ENCODE measurements at places on chromosomes 1 and 21. TPM values are rescaled to one million over a fixed set of nuclear protein-coding genes. Genes with fewer than 3 reads are reported as not detected.

The MR1 gene
- total RNA-seq = 18.9 TPM

The HTR1D gene
- total RNA-seq = 0.18 TPM

The PPP2R5A gene
- 62.9 TPM for total RNA-seq

The RCSD1 gene
- 29.4 TPM for total RNA-seq

The PTAFR gene
- 9.3 TPM for total RNA-seq

GRCh38 chr1:228647523-228648444 is 87.5 kb upstream of the RHOU start:
- peak; percentile 71 for DNase-seq

- no peak for DNase-seq
Measured at GRCh38 chr1:172477741-172478140, 33.9 kb upstream of the PIGC start.

DNA sequence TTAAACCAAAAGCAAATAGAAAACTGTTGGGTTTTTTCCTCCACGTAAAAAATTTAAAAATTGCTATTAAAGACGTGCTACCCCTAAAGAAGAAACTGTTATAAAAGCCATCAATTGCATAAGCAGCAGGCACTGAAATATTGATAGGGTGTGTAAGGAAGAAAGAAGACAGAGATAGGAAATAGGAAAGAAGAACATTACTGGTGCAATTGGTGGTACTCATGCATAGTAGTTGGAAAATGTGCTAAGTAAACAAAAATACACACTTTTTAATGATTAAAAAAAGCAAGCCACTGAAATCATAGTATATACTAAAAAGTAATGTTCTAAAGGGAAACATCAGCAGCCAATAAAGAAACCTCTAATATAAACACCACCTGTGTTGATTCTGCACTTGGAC is 52.8 kb upstream of the ANGPTL3 start:
- DNase-seq = no peak

DNA sequence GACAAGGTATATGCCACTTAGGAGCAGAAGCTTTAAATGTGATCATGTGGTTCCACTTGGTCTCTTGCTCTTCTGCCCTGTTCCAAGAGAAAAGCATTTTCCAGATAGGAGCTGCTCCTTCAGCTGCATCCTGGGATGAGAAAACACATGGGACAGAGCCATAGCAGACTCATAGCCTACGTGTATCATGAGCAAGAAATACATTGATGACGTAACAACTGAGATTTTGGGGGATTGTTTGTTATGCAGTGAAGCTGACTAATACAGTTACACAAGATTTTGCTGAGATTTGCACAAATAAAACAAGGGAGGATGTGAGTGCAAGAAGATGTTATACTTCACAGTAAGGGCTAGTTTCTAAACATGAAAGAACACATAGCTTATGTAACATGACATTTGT is 36.0 kb upstream of the IRF2BP2 start:
- DNase-seq = no peak

- no peak for DNase-seq
Measured at GRCh38 chr1:15472587-15472986, 3.3 kb upstream of the CELA2B start.

GRCh38 chr1:982765-983436 is 1.0 kb upstream of the PERM1 start:
- no peak for DNase-seq

DNA sequence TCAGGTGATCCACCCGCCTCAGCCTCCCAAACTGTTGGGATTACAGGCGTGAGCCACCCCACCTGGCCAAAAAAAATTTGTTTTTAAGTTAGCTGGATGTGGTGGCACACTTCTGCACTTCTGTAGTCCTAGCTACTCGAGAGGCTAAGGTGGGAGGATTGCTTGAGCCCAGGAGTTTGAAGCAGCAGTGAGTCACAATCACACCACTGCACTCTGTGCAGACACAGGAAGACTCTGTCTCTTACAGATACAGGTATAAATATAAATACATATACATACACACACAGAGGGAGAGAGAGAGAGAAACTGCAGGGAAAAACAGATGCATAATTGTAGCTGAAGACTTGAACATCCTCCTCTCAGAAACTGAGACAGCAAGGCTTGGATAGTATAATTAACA is 34.8 kb upstream of the EPS15 start:
- DNase-seq = no peak

- DNase-seq = no peak
Measured at GRCh38 chr1:160707236-160708064, 4.2 kb downstream of the CD48 start.

- no peak for DNase-seq
Measured at GRCh38 chr1:109906160-109906838, 4.3 kb upstream of the CSF1 start.

- DNase-seq = peak; percentile 11
Measured at GRCh38 chr1:83928396-83928795, 70.5 kb downstream of the TTLL7 start.

GRCh38 chr1:223083831-223084230 is 59.2 kb downstream of the TLR5 start:
- peak; percentile 87 for DNase-seq

DNA sequence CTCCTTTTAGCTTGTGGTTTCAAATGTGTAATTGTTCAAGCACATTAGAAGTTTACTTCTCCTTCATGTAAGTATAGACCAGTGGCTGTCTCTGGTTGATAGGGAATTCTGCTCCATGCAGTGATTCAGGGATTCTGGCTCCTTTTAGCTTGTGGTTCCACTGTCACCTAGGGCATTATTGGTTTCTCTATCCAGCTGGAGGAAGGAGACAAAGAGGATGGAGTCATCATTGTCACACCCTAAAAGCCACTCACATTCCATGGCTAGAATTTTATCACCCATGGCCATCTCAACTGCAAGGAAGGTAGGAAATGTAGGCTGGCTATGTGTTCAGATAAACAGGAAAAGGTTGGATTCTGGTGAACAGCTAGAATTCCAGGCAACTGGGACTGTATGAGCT is 131.2 kb downstream of the URB2 start:
- DNase-seq = no peak

- DNase-seq = peak; percentile 77
Measured at GRCh38 chr1:206117151-206117948, at the start of gene AVPR1B. AVPR1B (minus strand) TSS chr1:206117388; CDS start chr1:206116890, 498 bp downstream.

DNA sequence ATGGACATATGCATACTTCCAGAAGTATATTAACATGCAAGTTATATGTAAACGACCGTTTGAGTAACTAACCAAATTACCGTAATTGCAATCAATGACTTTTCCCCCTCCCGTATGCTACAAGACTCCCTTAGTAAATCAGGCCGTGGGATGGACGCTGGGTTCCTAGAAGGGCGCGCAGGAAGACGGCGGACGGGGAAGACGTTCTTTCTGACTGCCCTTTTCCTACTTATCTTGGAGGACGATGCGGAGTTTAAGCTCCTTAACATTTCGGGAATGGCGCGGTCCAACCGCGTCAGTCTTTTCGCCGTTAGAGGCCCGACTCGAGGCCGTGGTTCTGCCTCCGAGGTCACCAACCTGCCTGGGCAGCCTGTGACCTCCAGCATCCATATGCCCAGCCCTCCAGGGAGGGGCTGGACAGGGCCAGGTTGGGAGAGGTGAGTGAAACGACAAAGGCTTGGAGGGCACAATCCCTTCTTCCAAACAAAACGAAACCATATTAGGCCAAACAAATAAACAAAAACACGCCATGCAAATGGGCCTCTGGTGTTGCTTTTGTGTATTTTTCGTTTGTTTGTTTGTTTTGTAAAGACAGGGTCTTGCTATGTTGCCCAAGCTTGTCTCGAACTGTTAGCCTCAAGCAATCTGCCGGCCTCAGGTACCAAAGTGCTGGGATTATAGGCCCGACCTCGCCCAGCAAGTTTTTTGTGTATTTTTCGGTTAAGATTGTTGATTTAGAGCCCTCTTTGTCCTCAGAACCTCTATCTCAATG is 873 bp upstream of the PI4KB start:
- no peak for DNase-seq

DNA sequence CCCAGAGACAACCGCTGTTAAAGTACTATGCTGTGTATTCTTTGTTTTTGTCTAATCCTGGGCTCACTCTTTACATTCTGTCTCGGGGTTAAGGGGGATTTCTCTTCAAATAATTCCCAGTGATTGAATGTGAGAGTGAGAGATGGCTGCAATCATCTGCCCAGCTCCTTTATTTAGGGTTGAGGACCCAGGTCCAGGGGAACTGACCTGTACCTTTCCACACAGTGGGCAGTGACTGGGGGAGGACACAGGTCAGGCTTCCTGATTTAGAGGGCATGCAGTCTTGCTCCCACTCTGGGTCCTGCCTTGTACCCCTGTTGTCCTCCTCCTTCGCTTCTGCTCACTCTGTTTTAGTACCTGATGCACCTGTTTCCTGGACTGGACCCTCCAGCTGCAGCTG is 22.0 kb downstream of the PHGDH start:
- DNase-seq = no peak

DNA sequence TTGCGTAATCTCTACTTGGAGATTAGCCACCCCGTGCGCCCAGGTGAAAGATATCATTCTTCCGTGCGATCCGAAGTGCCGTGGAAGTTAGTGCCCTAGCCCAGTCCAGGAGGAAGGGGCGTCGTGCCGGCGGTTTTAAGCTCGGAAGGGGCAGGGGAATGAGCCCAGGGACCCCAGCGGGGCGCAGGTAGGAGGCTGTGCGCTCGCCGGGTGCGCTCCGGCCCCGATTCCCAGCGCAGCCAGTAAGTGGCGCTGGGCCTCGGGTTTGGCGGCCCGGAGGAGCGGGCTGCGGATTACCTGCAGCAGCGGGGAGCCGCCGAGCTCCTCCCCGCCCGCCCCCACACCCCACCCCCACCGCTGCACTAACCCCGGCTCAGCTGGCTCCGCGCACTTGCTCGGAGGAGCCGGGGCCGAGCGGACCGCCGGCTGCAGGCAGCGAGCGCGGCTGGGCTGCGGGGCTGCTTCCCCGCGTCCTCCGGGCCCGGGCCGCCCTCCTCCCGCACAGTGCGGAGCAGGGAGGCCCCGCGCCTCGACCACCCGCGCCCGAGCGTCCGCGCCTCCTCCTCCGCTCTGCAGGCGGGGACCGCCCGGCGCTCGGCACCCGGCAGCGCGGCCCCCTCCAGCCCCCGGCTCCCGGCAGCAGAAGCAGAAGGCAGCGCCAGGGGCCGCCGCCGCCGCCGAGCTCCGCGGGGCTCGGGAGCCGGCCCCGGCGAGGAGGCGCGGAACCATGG is at the start of gene RYR2:
Gene RYR2, plus strand, starts transcription at position 390 of the 731 bp plus-strand sequence. Its CDS starts 338 bp downstream, at position 728.
- peak; percentile 67 for DNase-seq

GRCh38 chr1:58748666-58749065 is 35.2 kb downstream of the JUN start:
- peak; percentile 76 for DNase-seq

GRCh38 chr1:203215573-203215972 is 13.9 kb downstream of the CHIT1 start:
- no peak for DNase-seq

GRCh38 chr1:178060789-178061556 is 32.9 kb upstream of the RASAL2 start:
- peak; percentile 36 for DNase-seq
